AML-193 (cell line): ENCODE measurements at places on chromosomes 7 and 10.

GRCh38 chr10:35911233-35911632, 269.1 kb upstream of the FZD8 start:
- no peak for DNase-seq

DNA sequence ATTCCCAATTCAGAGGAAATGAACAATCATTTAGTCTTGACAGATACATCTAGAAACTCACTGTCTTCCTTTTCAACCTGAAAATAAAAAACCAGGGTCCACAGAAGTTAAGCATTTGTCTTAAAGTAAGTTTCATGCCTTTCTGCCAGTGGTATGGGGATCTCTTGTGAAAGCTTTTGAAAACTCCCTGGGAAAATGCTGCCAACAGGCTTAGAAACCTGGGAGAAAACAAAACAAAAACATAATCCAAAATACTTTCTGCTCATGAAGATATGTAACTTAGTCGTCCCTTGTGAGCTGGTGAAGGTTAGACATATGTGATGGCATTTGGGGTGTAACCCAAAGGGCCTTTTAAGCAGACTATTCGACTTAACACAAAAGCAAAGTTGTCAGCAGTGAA, 66.4 kb upstream of the ZNF438 start:
- no peak for DNase-seq

DNA sequence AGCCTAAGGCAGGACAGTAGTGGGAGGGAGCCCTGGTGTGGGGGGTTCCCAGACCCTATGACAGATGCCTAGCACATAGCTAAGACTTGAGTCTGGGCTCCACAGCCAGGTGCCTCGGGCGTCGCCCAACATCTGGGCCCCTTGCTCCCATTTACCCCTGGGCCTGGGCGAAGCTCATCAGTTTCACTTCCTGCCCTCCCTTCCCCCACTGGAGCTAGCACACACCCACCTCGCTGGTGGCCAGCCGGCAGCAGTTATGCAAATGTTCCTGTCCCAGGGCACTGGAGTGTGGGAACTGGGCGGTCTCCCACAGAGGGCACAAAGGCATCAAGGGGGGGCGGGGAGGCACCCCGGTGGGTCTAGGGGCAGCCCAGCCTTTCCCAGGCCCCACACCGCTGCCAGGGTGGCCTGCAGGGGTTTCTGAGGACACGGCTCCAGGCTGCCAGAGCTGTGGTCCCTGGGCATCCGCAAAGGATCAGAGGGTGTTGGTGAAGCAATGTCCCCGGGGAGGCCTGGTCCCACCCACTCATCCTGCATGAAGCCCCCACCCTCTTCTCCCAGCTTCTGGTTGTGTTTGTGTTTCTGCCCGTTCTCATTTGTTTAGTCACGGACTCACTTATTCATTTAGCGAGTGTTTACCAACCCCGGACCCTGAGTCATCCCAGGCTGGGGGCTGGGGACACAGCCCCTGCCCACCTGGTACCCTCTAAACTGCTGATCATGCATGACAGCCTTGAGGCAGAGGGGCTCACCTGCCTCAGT, 20.4 kb downstream of the SH2B2 start:
- DNase-seq: no peak

DNA sequence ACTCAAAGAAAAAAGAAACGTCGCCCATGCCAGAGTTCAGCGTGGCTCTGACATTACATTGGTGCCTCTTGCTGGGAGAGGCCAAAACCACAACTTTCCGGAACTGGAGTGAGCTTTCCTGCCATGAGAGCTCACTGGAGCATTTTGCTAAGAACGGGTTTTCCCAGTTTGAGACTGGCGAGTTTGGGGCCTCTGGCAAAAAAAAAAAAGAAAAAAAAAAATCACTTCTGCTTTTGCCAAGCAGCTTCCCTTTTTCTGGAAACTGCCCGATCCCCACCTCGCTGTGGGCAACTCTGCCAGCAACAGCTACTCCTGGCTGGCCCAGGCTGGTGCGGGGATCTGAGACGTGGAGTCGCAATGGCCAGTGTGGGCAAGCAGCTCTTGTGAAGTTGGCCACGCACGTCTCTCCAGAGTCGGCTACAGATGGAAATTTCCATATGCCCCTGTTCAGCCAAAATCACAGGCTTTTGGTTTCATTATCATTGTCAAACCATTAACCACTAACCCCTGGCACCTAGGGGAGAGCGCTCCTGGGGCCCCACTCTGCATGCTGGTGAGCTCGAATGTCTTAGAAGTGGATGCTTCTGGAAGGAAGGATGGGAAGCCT, 25.7 kb downstream of the PRKAG2 start:
- peak; percentile 80 for DNase-seq

DNA sequence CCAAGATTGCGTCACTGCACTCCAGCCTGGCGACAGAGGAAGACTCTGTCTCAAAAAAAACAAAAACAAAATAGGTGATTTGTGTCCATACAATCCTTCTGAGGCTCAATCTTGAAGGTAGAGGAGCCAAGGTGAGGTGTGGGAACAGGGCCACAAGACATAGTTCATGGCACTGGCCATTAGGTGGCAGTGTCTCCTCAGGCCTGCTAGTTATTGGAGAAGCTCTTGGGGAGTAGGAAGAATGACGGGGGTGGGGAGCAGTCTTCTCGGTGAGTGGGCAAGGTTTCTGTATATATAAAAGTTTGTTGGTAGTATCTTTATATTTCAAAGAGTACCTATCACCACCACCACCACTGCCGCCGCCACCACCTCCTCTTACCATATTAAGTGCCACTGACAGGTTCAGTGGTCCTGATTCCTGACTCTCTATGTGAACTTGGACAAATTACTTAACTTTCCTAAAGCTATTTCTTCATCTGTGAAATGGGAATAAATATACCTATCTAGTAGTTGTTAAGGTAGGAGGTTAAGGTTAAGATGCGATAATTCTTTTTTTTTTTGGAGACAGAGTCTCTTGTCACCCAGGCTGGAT, 24.0 kb downstream of the CCSER2 start:
- DNase-seq: peak; percentile 37

GRCh38 chr7:7861211-7861633, 107.4 kb upstream of the GLCCI1 start:
- DNase-seq: no peak

GRCh38 chr10:24306507-24306875, 97.6 kb downstream of the KIAA1217 start:
- DNase-seq: no peak

- DNase-seq: no peak
These were observed 15.5 kb upstream of the PTPRN2 start for GRCh38 chr7:158602905-158603772.

DNA sequence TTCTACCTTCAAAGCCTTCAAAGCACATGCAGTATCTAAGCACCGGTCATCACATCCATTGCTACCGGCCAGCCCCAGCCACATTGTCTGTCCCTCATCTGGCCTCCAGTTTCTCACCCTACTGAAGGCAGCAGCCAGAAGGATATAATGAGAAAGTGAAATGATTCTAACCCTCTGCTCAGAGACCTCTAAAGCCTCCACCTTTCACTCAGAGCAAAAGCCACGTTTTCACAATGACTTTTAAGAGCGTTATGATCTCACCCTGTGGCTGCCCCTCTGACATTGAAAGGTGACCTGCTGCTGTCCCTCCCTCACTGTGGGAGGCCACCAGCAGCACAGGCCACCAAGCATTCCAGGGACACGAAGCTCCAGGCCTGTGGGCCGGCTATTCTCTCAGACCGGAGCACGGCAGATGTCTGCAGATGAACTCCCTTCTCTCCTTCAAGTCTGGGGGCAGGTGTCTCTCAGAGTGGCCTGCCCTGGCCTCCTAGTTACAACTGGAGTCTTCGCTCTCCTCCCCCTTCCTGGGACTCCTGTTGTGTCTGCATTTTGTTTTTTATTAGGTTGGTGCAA, 94.9 kb upstream of the EEPD1 start:
- DNase-seq: no peak

GRCh38 chr7:105015390-105015965, 1.5 kb downstream of the KMT2E start:
- peak; percentile 12 for DNase-seq

DNA sequence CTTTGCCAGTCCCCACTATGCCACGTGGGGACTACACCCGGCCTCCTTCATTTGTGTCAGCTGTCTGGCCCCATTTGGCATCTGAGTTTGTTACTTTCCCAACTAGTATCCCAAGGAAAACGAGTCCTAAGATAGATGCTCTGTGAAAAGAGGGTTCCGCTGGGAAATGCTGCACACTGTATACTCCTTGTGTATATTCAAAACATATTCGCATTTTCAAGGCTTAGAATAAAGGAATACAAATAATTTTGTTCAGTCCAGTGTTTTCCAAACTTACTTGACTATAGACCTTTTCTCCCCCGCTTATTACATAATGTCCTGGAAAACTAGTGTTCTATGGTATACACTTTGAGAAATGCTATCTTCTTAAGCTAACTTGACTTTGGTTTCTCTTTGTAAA, 167.8 kb upstream of the IMMP2L start:
- DNase-seq: no peak

- DNase-seq: no peak
These were observed 4.3 kb downstream of the PLXNA4 start for GRCh38 chr7:132571970-132572369.

DNA sequence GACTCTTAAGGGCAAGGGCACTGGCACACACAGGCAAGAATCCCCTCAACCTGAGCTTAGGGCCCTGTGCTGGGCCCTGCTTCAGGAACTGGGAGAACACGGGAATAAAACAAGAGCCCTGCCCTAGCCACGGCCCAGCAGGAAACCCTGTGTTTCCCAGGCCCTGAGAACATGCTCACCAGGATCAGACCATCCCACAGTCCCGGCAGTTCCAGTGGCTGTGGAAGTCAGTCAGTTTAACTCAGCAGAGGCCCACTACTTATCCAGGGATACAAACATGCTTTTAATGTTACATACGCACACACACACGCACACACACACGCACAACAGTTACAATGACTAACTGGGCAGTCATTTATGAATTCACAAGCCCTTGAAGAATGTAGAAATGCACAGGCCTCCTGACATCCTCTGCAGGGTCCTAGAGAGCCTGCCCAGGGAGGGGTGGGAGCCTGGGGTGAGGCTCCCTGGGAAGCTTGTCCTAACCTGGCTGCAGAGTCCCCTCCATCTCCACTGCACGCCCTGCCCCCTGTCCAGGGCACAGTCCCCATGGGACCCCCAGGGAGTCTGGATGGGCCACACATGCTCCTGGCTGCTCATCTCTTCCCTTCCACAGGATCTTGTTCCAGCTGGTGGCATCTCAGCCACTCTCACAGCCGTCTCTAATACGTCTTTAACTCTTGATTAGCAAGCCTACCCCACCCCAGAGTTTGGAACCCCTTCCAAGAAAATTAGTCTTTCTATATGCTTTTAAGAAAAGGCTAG, 97.6 kb downstream of the TCERG1L start:
- no peak for DNase-seq

GRCh38 chr7:3107228-3107763, 63.6 kb upstream of the CARD11 start:
- DNase-seq: no peak

- no peak for DNase-seq
These were observed 77.3 kb downstream of the STK31 start for GRCh38 chr7:23787272-23787671.

DNA sequence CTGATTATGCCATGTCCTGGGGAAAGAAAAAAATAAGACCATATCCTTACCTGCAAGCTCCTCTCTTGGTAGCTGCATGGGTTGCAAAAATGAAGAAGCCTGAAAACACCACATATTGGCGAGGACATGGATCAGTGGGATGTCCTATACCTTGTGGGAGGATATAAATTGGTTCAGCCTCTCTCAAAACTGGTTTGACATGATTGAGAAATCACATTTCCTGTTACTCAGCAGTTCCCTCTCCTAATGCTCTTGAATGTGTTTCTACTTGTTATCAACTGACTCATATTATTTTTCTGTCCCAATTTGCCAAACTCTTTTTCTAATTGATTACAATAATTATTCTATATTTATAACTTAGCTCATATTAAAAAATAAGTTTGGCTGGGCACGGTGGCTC, 380.2 kb downstream of the EXOC4 start:
- peak; percentile 69 for DNase-seq

- DNase-seq: no peak
These were observed 499.9 kb upstream of the FZD8 start for GRCh38 chr10:36141856-36142560.

GRCh38 chr10:12397941-12398340, 48.6 kb downstream of the CAMK1D start:
- no peak for DNase-seq

GRCh38 chr10:49484486-49485235, 54.3 kb downstream of the ERCC6 start:
- DNase-seq: no peak

DNA sequence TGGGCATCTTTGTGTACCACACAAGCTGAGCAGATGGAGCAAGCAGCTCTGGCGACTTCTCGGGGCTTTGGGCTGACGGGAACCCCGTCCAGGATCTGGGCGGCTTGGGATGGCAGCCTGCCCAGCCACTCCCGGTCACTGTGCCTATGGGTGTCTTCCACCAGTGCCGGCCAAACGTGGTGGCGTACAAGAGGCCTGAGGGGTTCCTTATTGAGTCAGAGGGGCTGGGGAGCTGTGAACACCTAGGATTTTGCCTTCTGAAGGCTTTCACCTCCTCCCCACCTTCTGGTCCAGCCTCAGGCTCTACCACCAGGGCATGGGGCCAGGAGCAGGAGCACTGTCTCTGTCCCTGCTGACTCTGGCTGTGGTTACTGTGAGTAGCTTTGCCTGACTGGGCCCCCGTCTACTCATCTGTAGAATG, 71.8 kb upstream of the PPIF start:
- DNase-seq: no peak

GRCh38 chr10:72044417-72045041, 43.8 kb downstream of the SPOCK2 start:
- no peak for DNase-seq

DNA sequence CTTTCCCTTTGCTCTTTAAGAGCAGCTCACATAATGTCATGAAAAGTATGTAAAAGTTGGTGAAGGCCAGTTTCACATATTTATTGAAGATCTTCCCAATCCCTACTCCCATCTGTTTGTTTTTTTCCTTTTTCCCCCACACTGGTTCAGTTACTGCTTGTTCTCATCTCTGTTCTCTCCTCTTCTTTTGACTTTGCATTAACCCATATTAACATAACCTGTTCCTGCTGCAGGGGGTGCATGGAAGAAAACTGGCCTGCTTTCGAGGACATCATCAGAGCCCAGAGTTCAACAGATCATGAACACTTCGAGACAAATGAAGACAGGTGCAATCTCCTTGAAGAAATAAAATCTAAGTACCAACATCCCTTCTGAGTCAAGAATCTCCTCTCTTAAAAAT, 93.3 kb upstream of the FAM3C start:
- no peak for DNase-seq

- no peak for DNase-seq
These were observed 88.8 kb upstream of the DDC start for GRCh38 chr7:50653981-50654425.

DNA sequence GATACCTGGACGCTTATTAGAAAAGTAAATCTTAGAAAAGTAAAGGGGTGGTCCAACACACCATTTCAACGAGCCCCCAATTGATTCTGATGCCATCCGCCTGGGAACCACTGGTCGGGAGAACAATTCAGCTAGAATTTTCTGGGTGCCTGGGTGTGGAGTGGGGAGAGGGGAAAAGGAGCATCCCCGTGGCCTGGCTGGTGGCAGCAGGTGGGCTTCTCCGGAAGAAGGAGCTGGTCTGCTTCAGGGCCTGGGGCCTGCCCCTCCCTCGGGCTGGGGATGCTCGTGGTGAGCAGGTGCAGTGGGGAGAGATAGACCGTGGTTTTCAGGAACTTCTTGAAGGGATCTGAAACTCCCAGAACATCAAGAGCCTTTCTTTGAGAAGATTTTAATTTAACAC, 39.9 kb upstream of the DUSP5 start:
- no peak for DNase-seq
